ENCODE measurements at places on chromosomes 6 and 20.

- DNase-seq, result no peak
These were observed 1.1 kb downstream of the BMP5 start for GRCh38 chr6:55874316-55874715.

DNA sequence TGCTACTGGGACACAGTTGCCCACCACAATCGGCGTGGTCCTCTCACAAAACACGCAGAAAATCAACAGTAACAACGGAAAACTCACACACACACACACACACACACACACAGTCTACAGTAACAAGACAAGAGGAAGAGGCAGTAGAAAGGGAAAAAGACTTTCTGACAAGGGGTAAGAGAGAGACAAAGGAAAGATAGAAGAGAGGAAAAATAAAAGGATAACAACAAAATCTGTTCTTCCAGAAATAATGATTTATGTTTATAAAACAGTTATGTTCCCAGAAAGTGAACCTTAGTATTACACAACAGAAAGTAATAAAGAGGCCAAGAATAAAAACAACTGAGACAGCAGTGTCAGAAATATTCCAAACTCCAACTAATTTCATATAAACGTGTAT lies 2.9 kb downstream of the RANBP9 start:
- DNase-seq, result no peak

GRCh38 chr20:61979090-61979489 lies 86.6 kb downstream of the TAF4 start:
- DNase-seq, result peak; percentile 80

GRCh38 chr20:46995561-46996142 lies 101.0 kb downstream of the EYA2 start:
- DNase-seq, result no peak

GRCh38 chr6:5053864-5054244 lies 31.3 kb upstream of the PPP1R3G start:
- DNase-seq, result no peak

DNA sequence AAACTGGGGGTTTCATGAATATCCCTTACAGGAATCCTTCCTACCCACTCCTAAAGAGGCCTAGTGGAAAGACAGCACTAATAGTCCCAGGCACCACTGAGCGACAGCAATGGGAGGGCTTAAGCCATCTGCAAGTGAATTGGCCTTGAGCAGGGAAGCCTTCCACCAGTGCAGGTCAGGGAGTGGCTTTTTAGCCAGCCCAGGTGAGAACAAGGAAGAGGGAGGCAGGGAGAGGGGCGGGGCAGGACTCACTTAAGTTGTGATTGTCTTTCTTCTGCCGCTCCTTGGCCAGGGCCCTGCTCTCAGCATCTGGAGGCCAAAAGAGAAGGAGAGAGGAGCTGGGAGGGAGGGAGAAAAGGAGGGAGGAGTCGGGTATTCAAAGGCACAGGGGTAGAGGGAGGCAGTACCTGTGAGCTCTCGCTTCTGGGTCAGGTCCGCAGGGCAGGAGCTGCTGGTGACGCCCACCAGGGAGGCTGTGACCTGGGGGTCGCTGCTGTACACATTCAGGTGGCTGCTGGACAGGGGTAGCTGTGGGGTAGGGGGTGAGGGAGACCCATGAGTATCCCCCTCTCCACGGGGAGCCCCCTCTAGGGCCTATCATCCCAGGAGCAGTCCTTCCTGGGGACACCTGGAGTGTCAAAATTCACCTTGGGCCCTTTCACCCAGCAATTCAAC lies 47.8 kb downstream of the TFEB start:
- DNase-seq, result no peak

DNA sequence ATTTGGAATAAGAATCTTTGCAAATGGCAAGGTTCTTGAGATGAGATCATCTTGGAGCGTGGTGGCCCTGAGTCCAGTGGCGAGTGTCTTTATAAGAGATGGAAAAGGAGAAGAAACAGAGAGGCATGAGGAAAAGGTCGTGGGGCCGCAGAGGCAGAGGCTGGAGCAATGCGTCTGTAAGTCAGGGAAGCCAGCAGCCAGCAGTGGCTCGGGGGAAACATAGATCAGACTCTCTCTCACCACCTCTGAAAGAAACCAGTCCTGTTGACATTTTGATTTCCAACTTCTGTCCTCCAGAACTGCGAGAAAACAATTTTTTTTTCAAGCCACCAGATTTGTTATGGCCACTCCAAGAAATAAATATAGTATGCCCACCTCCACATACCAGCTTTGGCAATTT lies 226.6 kb downstream of the TFAP2C start:
- DNase-seq, result peak; percentile 66

DNA sequence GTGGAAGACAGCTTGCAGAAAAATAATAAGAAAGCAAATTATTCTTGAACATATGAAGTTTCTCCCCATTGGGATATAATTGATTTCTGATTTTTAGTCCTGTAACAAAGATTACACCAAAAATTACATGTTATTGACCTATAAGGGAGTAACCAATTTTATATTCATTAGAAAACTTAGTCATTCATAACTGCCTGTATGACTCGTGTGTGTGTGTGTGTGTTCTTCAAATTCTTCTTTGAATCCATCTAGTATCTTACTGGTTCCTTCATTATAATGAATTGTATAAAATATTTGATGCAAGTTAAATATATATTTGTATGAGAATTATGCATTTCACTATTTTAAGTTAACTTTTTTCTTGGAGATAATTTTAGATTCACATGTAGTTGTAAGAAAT lies 310.4 kb downstream of the HAO1 start:
- no peak for DNase-seq

Data from RWPE2 (cell line).